ENCODE measurements at places on chromosomes 5 and 9.

DNA sequence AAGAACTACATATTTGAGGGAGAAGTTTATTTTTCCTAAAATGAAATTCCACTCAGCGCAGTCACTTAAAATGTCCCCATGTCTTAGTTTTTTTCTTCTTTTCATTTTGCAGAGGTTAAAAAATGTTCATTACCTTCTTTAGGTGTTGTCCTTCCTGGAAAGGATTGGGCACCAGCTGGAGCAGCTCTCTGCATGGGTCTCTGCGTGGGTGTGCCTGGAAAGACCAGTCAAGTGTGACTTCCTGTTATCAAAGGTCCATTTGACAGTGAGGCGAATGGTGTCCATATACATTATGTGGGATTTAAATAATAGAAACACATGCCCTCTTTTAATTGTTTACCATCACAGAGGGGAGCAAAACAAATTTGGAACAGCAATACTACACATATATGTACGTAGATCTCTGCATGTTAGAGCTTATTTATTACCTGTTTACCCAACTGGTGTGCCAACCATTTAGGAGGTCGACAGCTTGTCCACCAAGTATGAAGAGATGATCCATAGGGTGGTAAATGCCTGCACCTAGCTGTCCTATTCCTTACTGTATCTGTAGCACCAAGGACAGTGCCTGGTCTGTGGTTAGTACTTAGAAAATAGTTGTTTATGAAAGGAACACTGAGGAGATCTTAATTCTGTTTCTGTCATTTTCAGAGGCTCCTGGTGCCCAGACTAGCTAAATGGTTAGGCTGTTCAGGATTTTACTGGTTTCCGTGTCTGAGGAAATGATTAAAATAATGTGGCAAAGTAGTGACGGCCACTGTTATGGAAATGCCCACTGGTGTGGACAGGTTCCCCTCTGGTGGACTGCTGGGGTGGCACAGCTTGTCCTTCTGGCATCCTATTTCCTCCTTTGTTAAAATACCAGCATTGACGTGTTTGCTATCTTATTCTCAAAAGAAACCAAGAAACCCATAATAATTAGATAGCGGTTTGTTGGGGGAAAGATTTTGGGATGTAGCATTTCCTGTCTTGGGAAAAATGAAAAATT is 200.4 kb downstream of the MAST4 start:
- DNase-seq: no peak

GRCh38 chr9:108779551-108780325 is 76.0 kb downstream of the ACTL7B start:
- no peak for DNase-seq

- DNase-seq: no peak
Measured at GRCh38 chr5:75286211-75286773, 49.6 kb upstream of the ANKRD31 start.

- no peak for DNase-seq
Measured at GRCh38 chr9:17117372-17117771, 17.5 kb upstream of the CNTLN start.

DNA sequence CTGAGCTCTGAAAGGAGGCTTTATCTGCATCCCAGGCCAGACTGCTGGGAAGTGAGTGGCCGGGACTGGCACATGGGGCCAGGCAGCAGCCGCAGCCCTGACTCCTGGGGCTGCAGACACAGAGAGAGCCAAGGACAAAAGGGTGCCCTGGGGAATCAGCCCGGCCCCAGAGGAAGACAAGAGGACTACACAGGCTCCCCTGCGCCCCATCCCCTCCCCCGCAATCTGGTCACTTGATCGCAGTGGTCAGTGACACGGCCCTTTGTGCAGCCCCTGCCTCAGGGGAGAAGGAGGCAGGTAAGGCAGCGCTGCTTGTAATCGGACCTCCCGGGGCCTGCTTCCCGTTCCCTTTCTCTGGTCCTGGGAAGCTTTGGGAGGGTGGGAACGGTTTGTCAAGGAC is 55.5 kb upstream of the FUBP3 start:
- DNase-seq: no peak

DNA sequence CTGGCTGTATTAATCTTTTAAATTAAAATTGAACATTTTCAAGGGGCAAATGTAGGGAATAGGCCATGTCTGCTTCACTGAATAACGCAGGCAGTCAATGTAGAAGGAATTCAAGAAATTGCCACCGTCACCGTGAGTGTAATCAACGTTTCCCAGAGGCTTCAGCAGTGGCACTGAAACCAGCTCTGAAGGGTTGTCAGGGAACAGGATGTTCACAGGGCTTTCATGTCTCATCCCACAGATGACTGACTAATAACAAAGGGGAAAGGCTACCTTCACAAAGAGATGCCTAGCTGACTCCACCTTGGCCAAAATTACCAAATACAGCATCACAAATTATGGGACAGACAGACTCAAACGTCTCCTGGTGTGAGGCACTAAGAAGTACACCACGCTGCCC is 70.4 kb upstream of the SIMC1 start:
- DNase-seq: no peak

- no peak for DNase-seq
Measured at GRCh38 chr5:69505306-69505705, 12.7 kb downstream of the OCLN start.

GRCh38 chr9:125356032-125356431 is 94.4 kb downstream of the GAPVD1 start:
- no peak for DNase-seq

DNA sequence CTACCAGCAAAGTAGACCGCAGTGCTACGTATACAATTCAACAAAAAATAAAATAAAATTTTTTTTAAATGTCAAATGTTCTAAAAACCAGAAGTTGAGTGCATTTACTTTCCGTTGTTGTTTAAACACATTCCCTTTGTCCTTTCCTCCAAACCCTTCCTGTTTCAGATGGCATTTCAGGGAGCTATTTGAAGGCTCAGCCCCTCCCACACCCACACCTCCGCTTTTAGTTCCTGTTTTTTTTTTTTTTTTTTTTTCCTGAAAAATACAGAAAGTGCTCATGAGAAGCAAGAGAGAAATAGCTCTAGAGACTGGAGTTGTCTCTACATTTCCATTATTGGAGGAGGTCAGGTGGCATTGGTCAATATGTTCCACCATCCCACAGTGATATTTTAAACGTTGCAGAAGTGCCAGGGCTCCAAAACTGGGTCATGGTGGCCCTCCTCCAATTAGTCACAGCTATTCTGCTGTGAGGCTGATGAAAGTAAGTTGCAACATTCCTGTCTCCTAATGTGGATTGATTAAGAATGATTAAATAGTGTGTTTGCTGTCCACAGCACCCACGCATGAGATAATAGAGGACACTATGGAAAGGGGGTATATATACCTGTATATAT is 106.9 kb downstream of the GABRG2 start:
- DNase-seq: no peak

DNA sequence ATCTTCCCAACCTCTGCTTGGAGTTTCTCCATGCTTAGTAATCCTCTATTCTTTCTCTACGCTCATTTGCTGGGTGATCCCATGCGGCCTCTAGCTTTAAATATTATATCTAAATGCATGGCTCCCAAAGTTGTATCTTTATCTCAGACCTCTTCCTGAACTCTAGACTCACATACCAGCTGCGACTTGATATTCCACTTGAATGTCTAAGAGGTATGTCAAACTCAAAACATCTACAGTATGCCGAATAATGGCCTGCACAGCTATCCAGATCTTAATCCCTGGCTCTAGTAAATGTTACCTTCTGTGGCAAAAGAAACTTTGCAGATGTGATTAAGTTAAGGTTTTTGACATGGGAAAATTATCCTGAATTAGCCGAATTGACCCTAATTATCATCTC is 179.2 kb downstream of the TTC39B start:
- no peak for DNase-seq

DNA sequence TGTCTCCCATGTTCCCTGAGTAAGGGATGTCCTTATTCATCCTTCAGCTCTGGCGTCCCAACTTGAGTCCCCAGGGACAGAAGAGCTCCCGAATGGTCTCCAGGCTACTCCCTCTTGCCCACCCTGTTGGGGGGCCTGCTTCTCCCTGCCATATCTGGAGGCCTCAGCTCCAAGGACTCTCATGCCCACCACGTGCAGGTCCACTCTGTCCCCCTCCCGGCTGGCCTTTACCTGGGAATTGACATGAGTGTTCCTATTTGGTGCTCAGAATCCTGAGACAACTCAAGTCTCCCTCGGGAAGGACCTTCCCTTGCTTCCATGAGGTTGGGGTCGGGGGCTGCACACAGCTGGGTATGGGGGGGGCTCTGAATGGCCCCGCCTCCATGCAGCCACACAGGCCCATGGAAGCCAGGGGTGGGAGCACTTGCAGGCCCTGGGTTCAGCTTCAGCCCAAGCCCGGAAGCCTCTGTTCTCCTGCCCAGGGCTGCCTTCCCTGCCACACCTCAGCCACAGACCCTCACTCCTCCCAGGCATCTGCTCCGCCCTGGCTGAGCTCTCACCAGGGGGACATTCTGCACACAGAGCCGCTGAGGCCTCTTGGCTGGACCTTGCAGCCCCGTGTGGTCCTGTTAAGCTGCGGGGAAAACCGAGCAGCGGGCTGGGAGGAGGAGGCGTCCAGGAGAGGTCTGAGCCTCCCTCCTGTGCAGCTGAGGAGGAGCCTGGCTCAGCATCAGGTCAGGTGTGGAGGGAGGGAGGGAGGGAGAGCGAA is 121.9 kb downstream of the PHF2 start:
- DNase-seq: no peak

- DNase-seq: no peak
Measured at GRCh38 chr5:32842813-32843530, 131.9 kb downstream of the NPR3 start.

DNA sequence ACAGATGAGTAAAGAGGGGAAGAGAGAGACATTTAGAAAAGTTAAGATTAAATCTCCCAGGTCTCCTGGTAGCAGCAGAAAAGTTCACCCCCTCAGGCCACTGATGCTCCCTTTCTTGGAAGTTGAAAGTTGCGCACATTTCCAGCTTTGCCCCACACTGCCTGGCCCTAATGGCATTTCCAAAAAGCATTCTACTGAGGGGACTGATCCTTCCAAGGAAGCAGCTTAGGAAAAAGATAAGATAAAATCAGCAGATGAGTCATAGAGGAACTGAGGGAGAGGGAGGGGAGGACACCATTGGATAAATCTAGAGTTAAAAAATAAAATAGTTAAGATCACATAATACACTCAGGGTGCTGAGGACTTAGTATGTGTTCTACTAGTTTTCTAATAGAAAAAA is 67.6 kb upstream of the SLC12A2 start:
- no peak for DNase-seq

GRCh38 chr9:73154271-73154670 is 2.6 kb downstream of the ANXA1 start:
- DNase-seq: no peak

- DNase-seq: no peak
Measured at GRCh38 chr5:150377964-150378694, 20.6 kb downstream of the TCOF1 start.

- DNase-seq: no peak
Measured at GRCh38 chr5:56440871-56441740, 208.0 kb upstream of the ANKRD55 start.

DNA sequence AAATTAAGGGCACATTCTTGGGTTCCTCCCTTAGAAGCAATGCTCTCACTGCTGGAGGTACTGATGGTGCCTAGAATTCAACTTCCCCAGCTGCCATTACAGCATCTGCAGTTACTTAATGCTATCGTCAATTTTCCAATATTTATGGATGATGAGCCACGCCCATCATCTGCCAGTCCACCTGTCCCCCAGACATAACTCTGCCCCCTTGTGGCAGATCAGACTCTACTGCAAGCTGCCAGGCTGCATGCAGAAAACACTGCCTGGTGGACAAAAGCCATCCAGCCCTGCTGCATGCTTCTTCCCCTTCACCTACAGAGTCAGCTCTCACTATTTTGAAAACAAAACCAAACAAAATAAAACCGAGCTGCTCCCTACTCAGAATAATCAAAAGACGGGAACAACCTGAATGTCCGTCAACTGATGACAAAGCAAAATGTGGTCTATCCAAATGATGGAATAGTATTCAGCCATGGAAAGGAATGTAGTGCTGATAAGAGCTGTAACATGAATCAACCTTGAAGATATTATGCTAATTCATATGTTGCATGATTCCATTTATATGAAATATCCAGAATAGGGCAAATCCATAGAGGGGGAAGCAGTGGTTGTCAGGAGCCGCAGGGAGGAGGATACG is 66.4 kb downstream of the RETREG1 start:
- DNase-seq: no peak

- no peak for DNase-seq
Measured at GRCh38 chr9:98806394-98807035, 955 bp upstream of the GALNT12 start.

DNA sequence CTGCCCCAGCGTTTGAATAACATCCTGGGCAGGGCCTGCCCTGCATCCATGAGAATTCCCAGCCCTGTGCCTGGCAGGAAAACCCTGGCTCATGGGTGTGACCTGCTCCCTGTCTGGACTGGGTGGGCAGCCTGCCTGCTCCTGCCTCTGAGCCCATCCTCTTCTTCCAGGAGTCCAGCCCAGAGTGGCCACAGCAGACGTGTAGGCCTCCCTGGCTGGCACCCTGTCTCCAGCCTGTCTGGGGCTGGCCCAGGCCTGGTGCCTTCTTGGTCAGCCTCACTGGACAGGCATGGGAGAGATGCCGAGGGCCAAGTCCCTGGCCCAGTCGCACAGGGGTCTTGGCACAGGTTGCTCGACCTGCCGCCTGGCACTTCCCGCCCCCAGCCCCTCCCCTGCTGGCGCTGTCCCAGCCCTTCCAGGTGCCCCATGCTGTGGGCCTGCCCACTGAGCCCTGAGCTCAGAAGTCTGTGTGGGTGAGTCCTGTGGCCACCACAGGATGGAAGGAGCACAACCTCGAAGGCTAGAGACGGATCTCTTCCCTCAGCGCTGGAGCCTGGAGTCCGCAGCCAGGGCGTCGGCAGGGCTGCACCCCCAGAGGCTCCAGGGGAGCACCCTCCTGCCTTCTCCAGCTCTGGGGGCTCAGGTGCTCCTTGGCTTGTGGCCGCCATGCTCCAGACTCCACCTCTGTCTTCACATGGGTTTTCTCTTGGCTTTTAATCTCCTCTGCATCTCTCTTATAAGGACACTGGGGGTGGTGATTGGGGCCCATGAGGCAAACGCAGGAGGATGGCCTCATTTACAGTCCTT is 11.8 kb upstream of the COL5A1 start:
- DNase-seq: no peak

- no peak for DNase-seq
Measured at GRCh38 chr9:109052416-109052815, 39.1 kb upstream of the CTNNAL1 start.

All from stimulated activated CD8-positive, alpha-beta memory T cell treated with anti-CD3 and anti-CD28 coated beads, Interleukin-4, amount 100 ng/mL, for 4 hours (primary cell).